Stimulated activated memory B cell treated with anti-CD40 and anti-IgM and Interleukin-4, amounts not matched to agents 10 μg/mL and 1 μg/mL and 100 μg/mL, for 72 hours (primary cell): ENCODE measurements at places on chromosomes 11 and 22.

DNA sequence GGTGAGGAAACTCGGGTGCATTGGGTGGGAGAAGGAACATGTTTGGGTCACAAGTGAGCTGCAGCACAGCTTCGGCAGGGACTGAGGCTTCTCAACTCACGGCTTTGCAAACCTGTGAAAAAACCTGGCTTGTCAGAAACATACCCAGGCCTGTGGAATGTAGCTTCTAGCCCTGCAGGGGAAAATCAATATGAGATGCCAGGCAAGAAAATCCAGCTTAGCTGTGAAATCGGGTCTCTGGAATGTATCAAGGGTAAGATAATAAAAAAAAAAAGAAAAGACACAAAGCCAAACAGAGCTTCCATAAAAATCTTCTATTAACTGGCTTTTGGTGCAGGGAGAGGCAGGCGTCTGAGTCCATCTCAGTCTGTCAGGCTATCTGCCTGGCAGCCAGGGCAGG is 28.5 kb downstream of the UQCR10 start:
- no peak for ATAC-seq

DNA sequence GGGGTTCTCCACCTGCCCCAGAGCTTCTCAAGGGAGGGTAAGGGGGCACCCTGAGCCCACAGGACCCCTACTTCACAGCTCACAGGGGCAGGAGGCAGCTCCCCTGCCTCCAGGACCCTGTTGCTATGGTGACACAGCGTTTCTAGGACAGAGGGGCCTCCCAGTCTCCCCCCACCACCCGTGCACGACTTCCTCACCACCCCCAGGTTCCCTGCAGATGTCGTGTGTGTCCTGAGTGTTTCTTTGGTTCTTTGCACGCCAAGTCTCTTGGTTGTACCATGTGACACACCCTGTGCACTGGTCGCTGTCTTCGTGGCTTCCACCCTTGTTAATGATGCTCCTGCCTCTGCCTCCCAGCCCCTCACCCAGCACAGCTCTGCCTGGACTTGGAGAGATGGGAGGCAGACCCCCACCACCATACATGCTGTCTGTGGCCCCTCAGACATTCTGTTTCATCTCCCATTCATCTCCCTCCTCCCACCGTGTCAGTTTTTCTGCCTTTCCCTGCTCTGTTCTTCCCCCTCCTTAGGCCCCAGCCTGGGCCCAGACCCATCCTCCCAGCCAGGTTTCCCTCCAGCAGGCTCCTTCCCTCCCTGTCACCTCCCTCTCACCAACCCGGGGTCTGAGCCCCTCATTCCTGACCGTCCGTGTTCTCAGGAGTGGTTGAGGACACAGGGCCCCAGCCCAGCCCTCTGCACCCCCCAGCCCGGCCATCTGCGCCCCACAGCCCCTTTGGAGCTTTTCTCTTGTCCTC is 24.5 kb upstream of the RAB1B start:
- ATAC-seq = peak; percentile 28

DNA sequence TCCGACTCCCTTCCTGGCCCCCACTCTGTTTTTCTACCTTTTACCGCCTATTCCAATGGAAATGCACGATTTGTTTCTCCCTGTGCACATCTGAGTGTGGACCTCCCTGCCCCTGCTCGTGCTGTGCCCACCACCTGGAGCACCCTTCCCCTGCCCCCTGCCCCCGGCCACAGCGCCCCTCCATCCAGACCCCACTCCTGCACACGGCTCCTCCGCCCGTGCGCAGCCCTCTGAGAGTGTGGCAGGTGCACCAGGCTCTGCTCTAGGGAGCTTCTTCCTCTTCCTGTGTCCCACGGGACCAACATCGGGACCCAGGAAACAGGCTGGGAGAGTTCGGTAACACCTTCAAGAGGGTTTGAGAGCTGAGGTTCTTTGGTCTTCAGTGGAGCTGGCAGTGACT is 62.9 kb downstream of the LRP5 start:
- ATAC-seq = no peak

GRCh38 chr11:95144313-95145235 is 54.9 kb downstream of the ENDOD1 start:
- no peak for ATAC-seq

- no peak for ATAC-seq
Measured at GRCh38 chr11:29282088-29282487, 734.7 kb downstream of the KCNA4 start.

GRCh38 chr11:70129051-70129592 is 51.0 kb downstream of the ANO1 start:
- no peak for ATAC-seq

DNA sequence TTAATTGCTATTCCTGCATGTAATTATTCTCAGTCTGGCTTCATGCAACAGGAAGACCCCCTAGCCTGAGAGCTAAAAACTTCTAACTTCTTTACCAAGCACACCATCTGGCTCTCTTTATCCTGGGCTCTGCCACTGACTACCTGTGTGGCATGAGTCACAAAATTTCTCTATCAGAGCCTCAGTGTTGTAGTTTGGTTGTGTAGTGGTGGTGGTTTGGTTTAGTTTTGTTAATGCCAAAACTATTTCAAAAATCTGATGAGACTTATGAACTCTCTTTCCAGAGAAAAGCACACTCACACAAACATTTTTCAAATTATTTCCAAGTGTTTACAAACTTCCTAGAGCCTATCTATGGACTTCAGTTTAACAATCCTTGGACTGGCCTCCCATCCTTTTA is 7.5 kb upstream of the IL17RA start:
- ATAC-seq = no peak

GRCh38 chr11:66466225-66467033 is at the start of gene PELI3:
TSS of gene PELI3 (plus strand) at chr11:66466905. CDS start at chr11:66468129, 1,224 bp downstream.
- ATAC-seq = peak; percentile 95

- ATAC-seq = no peak
Measured at GRCh38 chr11:61607920-61608599, 27.2 kb upstream of the SYT7 start.

GRCh38 chr11:31026315-31026714 is 343.2 kb downstream of the DCDC1 start:
- no peak for ATAC-seq

DNA sequence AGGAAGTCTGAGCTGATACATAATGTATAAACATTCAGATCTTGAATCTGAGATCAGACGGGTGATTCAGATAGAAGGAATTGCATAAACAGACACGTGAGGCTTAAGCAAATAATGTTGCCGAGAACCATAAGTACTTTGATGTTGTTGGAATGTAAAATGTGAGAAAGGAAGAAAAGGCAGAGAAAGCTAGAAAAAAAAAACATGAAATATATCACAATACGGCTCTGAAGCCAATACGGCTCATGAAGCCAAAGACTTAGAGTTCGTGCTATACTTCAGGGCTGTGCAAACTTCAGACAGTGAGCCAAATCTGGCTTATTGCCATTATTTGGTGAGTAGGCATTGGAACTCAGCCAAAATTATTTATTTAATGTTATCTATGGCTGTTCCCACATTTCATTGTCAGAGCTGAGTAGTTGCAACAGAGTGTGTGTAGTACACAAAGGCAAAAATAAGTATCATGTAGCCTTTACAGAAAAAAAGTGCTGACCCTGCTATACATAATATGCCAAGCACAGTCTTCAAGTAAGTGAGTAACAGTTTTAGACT is 673.3 kb downstream of the CNTN5 start:
- ATAC-seq = no peak

DNA sequence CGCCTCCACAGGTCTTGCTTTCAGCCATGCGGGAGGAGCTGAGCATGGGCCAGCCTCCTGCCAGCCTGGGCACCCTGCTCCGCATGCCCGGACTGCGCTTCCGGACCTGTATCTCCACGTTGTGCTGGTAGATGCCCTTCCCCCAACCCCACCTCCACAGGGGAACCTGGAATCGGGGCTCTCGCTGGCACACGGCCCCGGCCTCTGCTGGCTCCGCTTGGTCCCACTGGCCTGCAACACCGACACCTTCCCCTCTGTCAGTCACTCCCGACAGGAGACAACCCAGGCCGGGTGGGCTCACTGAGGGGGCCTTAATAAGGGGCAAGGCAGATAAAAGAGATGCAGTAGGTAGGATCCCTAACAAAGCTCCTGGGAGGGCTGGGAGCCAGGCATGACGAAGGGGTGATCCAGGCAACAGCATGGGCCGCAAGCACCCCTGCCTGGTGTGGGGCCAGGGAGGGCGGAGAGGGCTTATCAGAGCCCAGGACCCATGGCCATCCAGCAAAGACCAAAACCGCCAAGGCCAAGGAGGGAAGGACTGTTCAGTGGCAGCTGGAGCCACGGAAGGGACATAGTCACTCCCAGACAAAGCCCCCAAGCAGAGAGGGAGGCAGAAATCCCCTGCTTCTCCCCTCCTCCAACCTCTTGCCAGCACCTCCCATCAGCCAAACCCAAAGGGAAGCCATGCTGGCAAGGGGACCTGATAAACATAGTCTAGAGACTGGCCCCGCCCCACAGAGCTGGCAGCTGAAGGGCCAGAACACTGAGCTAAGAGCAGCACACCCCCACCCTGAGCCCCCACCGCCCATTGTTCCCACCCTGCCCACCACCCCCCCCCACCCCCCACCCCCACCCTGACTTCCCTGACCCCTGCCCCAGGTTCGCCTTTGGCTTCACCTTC is 8.0 kb downstream of the SLC22A12 start:
- no peak for ATAC-seq

GRCh38 chr11:62150887-62151736 is 27.3 kb downstream of the INCENP start:
- ATAC-seq = peak; percentile 24

GRCh38 chr11:101497291-101497690 is 86.5 kb downstream of the TRPC6 start:
- no peak for ATAC-seq

GRCh38 chr11:95074792-95075563 is 8.3 kb downstream of the SRSF8 start:
- no peak for ATAC-seq

GRCh38 chr11:68160100-68160695 is 39.0 kb upstream of the CHKA start:
- no peak for ATAC-seq

GRCh38 chr11:12717851-12718291 is 43.6 kb downstream of the TEAD1 start:
- peak; percentile 69 for ATAC-seq

DNA sequence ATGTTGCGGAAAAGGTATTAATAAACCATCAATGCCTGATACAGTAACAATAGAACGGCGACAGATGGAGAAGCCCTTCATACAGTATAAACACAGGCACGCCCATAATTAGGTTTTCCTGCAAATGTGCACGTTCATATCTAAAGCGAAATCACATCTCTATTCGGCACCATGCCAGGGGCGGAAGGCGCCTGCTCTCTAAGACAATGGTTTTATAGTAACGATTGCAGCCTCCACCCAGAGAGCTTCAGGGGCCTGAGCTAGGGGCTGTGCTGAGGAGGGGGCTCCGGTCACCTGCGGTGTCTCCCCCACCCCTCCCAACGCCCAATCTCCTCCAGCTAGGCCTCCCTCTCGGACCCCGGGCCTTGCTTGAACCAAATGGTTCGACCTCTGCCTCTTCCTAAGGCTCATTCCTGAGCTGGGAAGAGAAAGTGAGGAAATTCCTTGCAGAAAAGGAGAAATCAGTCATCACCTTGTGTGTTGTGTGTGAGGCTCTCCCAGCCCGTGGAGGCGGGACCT is 9.6 kb downstream of the KRTAP5-5 start:
- ATAC-seq = no peak

DNA sequence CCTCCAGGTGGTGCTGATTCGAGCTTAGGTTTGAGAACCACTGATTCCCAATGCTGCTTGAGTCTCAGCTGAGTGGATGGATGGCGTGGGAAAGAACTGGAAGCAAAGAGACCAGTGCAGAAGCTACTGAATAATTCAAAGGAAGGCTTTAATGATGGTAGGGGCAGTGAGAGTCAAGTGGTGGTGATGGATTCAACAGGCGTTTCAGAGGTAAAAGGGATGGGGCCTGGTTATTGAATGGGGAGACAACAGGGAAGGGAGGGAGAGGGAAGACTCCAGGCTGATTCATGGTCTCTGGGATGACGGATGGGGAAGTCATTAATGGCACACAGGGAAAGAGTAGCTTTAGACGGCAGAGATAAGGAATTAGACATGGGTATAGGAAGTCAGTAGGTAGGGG is 104.3 kb upstream of the TBCEL start:
- ATAC-seq = no peak

GRCh38 chr11:119490253-119491006 is 67.5 kb upstream of the THY1 start:
- no peak for ATAC-seq

DNA sequence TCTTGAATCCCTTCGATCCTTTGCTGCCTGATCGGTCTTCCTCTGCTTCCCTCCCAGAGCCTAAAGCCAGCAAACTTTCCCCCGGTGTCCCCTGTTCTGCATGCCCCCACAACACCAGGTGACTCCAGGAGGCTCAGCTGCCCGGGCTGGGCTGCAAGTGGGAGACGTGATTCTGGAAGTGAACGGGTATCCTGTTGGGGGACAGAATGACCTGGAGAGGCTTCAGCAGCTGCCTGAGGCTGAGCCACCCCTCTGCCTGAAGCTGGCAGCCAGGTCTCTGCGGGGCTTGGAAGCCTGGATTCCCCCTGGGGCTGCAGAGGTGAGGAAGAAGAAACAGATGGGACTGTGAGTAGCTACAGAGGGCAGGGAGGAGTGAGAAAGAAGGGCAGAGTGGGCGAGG is 3.6 kb downstream of the NHERF4 start:
- ATAC-seq = no peak

- no peak for ATAC-seq
Measured at GRCh38 chr11:44424841-44425240, 114.9 kb upstream of the ALX4 start.

- no peak for ATAC-seq
Measured at GRCh38 chr11:60077981-60078380, 10.5 kb upstream of the MS4A2 start.
